Smooth muscle cell of the pulmonary artery (primary cell): ENCODE measurements at places on chromosomes 6 and 20. TPM values are rescaled to one million over a fixed set of nuclear protein-coding genes. Genes with fewer than 3 reads are reported as not detected.

Gene EXOC2
- 39.6 and 39.7 TPM in 2 replicates for total RNA-seq

Gene MYT1
- not detected in 2 replicates for total RNA-seq

Gene TAGAP
- total RNA-seq: not detected in 2 replicates

Gene GGTLC1
- not detected in 2 replicates for total RNA-seq

Gene SEC23B
- total RNA-seq: 56.9 and 67.4 TPM in 2 replicates

Gene MEI4
- total RNA-seq: not detected in 2 replicates
